ENCODE measurements at places on chromosomes 7 and 10.

DNA sequence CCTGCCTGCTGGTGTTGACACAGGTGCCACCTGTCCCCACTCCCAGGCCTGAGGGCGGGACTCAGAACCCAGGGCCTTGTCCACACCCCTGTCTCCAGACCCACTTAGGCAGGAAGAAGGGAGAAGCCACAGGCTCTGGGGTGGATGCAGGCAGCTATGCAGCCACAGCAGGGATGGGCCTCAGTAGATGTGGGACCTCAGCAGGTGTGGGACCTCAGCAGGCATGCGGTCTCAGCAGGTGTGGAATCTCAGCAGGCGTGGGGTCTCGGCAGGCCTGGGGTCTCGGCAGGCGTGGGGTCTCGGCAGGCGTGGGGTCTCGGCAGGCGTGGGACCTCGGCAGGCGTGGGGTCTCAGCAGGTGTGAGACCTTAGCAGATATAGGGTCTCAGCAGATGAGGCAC lies 118.0 kb upstream of the PITRM1 start:
- DNase-seq, result no peak

DNA sequence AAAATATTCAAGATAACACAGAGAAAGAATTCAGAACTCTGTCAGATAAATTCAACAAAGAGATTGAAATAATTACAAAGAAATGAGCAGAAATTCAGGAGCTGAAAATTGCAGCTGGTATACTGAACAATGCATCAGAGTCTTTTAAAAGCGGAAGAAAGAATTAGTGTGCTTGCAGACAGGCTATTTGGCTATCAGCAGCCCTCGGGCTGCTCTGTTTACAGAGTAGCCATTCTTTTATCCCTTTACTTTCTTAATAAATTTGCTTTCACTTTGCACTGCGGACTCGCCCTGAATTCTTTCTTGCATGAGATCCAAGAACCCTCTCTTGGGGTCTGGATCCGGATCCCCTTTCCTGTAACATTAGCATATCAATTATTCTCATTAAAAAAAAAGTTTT lies 1040.0 kb downstream of the SORCS3 start:
- no peak for DNase-seq

DNA sequence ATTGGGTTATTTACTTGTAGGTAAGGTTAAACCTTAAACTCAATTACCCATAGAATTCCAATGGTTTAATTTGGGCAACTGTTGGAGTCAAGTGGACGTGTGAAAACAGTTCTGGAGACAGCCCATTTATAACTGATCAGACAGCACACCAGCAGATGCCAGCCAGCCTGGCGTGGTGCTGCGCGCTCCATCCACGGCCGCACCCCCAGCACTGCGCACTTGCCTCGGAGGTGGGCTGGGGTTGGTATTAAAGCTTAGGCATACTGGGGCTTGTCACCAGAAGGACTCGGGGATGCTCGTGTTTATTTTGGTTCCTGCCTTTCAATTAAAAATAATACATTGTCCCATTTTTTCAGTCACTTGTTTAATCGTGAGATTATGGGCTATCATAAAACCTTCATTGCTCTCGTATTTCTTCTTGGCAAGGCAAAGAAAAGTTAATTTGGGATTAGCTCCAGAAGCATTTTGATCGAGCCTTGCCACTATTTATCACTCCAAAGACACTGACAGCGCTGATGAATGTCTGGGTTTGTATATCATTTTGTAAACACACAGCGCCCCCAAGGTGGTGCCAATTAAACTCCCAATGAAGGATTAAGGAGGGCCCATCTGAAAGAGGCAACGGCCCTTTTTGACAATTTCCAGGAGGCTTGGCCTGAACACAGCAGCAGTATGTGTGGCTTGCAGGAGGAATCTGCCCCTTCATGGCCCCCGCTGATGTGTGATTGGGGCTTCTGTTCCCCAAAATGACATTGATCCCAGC lies 204.5 kb upstream of the CXCL12 start:
- DNase-seq, result no peak

GRCh38 chr10:103257812-103258211 lies 12.1 kb downstream of the RPEL1 start:
- no peak for DNase-seq

GRCh38 chr7:90412458-90413184 lies 9.4 kb downstream of the CLDN12 start:
- no peak for DNase-seq

DNA sequence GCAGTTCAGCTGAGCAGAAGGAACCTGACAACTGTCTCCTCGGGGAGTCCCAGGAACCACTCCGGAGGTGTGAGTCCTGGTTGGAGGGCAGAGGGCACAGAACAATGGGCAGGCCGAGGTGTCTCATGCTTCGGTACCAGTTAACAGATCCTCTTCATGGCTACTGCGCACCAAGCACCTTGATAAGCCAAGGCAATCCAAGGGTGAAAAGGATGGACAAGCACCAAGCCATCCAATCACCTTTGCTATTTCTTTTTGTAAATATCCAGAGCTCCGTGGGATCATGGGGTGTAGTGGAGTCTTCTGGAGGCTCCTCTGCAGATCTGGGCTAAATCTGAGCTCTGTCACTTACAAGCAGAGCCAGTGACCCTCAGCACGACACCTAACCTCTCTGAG lies 233.5 kb downstream of the WDR11 start:
- DNase-seq, result no peak
